ENCODE measurements at places on chromosomes 11 and 22. TPM values are rescaled to one million over a fixed set of nuclear protein-coding genes. Genes with fewer than 3 reads are reported as not detected.

SCT gene
- total RNA-seq = 4.8 TPM

E2F8 gene
- total RNA-seq = 11.6 TPM

PIM3 gene
- 44.7 TPM for total RNA-seq

MMP12 gene
- total RNA-seq = not detected

NECTIN1 gene
- 1.6 TPM for total RNA-seq

C11orf16 gene
- total RNA-seq = not detected

HTR3B gene
- not detected for total RNA-seq

FGF19 gene
- not detected for total RNA-seq

OR4A16 gene
- not detected for total RNA-seq

EXPH5 gene
- 0.25 TPM for total RNA-seq

RAB3IL1 gene
- total RNA-seq = 5.0 TPM

ZNF214 gene
- total RNA-seq = 0.88 TPM

LGALS12 gene
- total RNA-seq = 0.54 TPM

SLC22A12 gene
- total RNA-seq = not detected

FXYD6 gene
- 10.8 TPM for total RNA-seq

TPBGL gene
- total RNA-seq = not detected

OSM gene
- not detected for total RNA-seq

RHOD gene
- 34.2 TPM for total RNA-seq

HEPN1 gene
- not detected for total RNA-seq

OR51B5 gene
- total RNA-seq = not detected

CNTF gene
- 1.1 TPM for total RNA-seq

ACTN3 gene
- 254 TPM for total RNA-seq

MYRF gene
- total RNA-seq = 0.24 TPM

WT1 gene
- 0.17 TPM for total RNA-seq

NOX4 gene
- total RNA-seq = 4.2 TPM

SLC25A18 gene
- 0.56 TPM for total RNA-seq

TMEM191C gene
- not detected for total RNA-seq

CFL1 gene
- 267 TPM for total RNA-seq

CSNK2A3 gene
- total RNA-seq = 1.2 TPM

TBRG1 gene
- 24.4 TPM for total RNA-seq

CAT gene
- 91.4 TPM for total RNA-seq

CCDC81 gene
- not detected for total RNA-seq

APOBEC3G gene
- total RNA-seq = 1.6 TPM

VSTM5 gene
- total RNA-seq = not detected

OR52I2 gene
- total RNA-seq = not detected

CRYBB3 gene
- not detected for total RNA-seq

RBFOX2 gene
- 37.5 TPM for total RNA-seq

TBX1 gene
- total RNA-seq = 82.5 TPM

MRPL16 gene
- total RNA-seq = 37.8 TPM

DEFB131B gene
- total RNA-seq = not detected

SAA1 gene
- total RNA-seq = 29.1 TPM
